ENCODE measurements at places on chromosomes 2 and 18. TPM values are rescaled to one million over a fixed set of nuclear protein-coding genes. Genes with fewer than 3 reads are reported as not detected.

The SP9 gene
- not detected for polyA plus RNA-seq

DNA sequence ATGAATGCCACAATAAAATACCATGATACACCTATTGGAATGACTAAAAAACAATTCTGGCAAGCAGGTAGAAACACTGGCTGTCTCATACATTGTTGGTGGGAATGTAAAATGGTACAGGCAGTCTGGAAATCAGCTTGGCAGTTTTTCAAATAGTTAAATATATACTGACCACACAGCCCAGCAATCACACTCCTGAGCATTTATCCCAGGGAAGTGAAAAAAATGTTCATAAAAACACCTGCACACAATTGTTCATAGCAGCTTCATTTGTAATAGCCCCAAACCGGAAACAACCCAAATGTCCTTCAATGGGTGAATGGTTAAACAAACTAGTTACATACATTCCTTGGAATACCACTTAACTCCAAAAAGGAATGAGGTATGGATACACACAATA is 137.2 kb downstream of the TFCP2L1 start:
- no peak overlapping the region for H3K4me3 ChIP-seq
- no peak overlapping the region for H3K27ac ChIP-seq
- no peaks in the 10 kb centered on the region for H3K4me1 ChIP-seq
- no peak for DNase-seq

- no peak overlapping the region for H3K4me3 ChIP-seq
- peaks cover 11% of the 10 kb centered on the region for H3K4me1 ChIP-seq
- no peaks in the 10 kb centered on the region for H3K36me3 ChIP-seq
These were observed 61.5 kb downstream of the BARD1 start for GRCh38 chr2:214747992-214748391.

GRCh38 chr2:225893151-225893550 is 493.6 kb downstream of the NYAP2 start:
- H3K27ac ChIP-seq = no peak overlapping the region
- H3K27me3 ChIP-seq = no peaks in the 10 kb centered on the region
- H3K4me1 ChIP-seq = peaks cover 5% of the 10 kb centered on the region
- no peak overlapping the region for H3K4me3 ChIP-seq
- DNase-seq = no peak
- H3K36me3 ChIP-seq = no peaks in the 10 kb centered on the region

- H3K4me3 ChIP-seq = no peak overlapping the region
- H3K4me1 ChIP-seq = no peaks in the 10 kb centered on the region
- no peak overlapping the region for H3K27ac ChIP-seq
- no peaks in the 10 kb centered on the region for H3K27me3 ChIP-seq
- H3K36me3 ChIP-seq = no peaks in the 10 kb centered on the region
These were observed 392.2 kb downstream of the STK39 start for GRCh38 chr2:167855211-167855610.

DNA sequence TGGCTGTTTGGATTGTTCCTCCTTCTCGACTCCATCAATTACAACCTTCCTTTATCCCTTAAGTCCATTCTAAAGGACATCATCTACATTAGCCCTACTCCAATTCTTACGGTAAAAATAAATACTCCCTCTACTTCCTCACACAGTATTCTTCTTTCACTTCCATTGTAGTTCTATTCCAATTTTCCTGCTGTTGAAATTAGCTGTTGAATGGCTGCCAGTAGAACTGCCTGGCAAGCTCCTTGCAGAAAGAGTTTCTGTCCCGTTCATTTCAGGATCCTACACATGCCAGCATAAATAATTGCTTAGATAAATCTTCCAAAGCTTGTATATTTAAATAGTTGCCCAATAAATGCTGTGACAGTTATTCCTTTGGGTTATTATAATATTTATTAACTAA is 459.3 kb upstream of the TRIB2 start:
- no peaks in the 10 kb centered on the region for H3K36me3 ChIP-seq
- no peak for DNase-seq
- H3K27ac ChIP-seq = no peak overlapping the region
- H3K4me1 ChIP-seq = peaks cover 6% of the 10 kb centered on the region

- H3K27ac ChIP-seq = no peak overlapping the region
- H3K4me3 ChIP-seq = no peak overlapping the region
- DNase-seq = no peak
- H3K4me1 ChIP-seq = no peaks in the 10 kb centered on the region
- no peaks in the 10 kb centered on the region for H3K27me3 ChIP-seq
These were observed 121.4 kb downstream of the ST6GAL2 start for GRCh38 chr2:106764614-106765013.

DNA sequence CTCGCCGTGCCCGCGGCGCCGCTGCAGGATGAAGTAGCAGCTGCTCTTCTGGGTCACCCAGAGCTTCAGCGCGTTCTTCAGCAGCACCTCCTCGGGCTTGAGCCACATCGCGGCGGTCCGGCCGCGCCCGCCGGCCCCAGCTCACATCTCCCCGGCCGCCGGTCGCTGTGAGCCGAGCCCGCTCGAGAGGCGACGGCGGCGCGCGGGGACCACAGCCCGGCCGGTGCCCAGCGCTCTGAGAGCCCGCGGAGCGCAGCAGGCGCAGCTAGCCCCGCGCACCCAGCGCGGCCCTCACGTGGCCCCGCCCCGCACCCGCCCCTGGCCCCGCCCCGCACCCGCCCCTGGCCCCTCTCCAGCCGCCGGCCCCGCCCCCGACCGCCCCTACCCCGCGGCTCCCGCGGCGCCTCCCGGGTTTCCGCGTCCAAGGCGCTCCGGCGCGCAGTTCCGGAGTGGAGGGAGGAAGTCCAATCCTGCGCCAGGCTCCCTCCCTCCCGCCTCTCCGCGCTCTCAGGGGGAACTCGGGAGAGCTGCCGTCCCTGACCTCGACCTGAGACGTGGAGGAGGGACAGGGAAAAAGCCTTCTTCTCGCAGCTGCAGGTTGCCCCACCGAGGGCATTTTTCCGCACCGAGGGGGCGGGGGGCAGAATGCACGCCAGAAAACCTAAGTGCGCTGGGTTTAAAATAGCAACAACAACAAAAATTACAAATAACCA is at the start of gene TBC1D8:
Gene TBC1D8 (minus strand): TSS at position 237 of the 713 bp plus-strand sequence. CDS start 129 bp downstream, at position 108.
- peak; percentile 96 for DNase-seq
- H3K27me3 ChIP-seq = no peaks in the 10 kb centered on the region
- H3K27ac ChIP-seq = peak within 1 kb of the TSS; percentile 89
- H3K36me3 ChIP-seq = no peaks in the 10 kb centered on the region
- peak within 1 kb of the TSS; percentile 88 for H3K4me3 ChIP-seq
